ENCODE measurements at places on chromosomes 7 and 10.
A peak's percentile ranks its signal among the peaks of the same experiment; 100 is the strongest.

GRCh38 chr10:95467162-95467599 is 94.0 kb downstream of the SORBS1 start:
- DNase-seq, result no peak

GRCh38 chr7:126840869-126841268 is 411.9 kb downstream of the GRM8 start:
- no peak for DNase-seq

GRCh38 chr7:146096994-146097393 is 19.6 kb upstream of the CNTNAP2 start:
- DNase-seq, result no peak

DNA sequence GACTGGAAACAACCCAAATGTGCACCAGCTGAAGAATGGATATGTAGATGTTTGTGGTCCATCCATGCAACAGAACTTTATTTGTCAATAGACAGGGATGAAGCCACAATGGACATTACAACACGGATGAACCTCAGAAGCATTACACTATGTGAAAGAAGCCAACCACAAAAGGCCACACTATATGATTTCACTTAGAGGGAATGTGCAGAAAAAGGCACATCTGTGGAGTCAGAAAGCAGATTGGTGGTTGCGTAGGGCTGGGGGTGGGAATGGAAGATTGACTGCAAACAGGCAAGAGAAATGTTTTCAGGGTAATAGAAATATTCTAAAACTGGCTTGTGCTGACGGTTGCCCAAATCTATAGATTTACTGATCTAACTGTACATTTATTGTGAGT is 34.3 kb upstream of the WASHC2A start:
- DNase-seq, result no peak

DNA sequence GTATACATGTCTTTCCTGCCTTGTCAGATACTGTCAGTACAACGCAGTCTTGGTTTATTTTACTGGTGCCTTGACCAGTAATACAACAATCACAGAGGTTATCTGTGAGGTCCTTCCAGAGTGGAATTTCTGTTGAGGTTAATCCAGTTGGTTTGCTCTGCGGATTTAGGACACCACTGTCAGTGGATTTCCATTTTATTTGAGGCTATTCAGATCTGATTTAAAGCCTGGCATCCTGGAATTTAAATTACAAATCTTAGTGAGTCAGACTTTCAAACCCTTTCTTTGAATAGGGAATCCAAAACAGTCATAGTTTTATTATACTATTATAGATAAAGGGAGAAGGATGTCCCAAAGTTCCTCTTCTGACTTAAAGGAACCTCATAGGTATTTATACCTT is 40.5 kb downstream of the ANLN start:
- no peak for DNase-seq

- DNase-seq, result no peak
These were observed 6.1 kb downstream of the GPER1 start for GRCh38 chr7:1093916-1094508.

GRCh38 chr10:67302701-67303100 is 376.9 kb downstream of the LRRTM3 start:
- DNase-seq, result no peak

DNA sequence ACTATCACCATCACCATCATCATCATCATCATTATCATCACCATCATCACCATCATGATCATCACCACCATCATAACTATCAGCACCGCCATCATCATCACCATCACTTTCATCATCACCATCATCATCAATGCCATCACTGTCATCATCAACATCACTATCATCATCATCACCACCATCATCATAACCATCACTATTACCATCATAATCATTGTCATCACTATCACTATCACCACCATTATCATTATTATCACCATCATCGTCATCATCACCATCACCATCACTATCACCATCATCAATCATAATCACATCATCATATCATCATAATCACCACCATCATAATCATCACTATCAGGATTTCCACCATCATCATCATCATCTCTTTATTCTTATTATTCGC is 20.6 kb downstream of the INSIG1 start:
- DNase-seq, result no peak

GRCh38 chr7:35556515-35557471 is 138.1 kb downstream of the HERPUD2 start:
- DNase-seq, result no peak

DNA sequence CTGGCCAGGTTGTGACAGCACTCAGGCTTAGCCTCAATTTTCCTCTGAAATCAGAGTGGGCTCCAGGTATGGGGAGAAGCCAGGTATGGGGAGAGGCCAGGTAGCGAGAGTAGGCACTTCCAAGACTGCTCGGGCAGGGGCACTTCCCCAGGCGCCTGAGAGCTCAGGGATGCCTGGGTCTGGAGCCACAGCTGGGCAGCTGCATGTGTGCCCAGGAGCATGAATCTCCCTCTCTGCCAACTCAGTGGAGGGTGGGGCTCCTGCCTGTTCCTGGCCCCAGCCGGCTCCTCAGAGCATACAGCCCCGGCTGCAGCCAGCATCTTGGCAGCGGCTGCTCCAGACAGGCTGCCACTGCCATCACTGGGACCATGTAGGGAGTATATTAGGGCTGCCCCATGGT is 313.9 kb downstream of the AUTS2 start:
- no peak for DNase-seq

- no peak for DNase-seq
These were observed 293.2 kb upstream of the NFE2L3 start for GRCh38 chr7:25858525-25859411.

DNA sequence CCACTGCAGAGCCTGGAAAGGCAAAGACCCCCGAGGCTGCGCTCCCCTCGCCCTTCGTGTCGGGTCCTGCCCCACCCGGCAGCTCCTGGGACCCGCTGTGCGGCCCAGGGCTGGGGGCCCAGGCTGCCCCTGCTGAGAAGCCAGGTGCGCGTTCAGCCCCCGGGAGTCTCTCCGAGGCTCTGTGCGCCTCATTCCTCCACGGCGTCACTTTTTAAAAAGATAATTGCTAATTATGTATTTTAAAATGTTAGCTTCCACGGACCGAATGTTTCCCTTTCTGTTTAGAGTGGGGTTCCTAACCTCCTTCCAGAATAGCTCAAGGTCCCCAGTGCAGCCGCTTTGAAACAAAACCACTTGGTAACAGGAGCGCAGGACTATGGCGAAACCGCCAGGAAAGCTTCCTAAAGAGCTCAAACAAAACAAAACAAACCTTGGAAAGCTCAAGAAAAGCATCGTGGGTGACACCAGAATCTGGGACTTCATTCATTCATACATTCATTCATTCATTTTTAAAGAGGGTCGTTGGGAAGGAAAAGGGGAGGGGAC is 45.6 kb downstream of the PDIA4 start:
- peak; percentile 34 for DNase-seq

DNA sequence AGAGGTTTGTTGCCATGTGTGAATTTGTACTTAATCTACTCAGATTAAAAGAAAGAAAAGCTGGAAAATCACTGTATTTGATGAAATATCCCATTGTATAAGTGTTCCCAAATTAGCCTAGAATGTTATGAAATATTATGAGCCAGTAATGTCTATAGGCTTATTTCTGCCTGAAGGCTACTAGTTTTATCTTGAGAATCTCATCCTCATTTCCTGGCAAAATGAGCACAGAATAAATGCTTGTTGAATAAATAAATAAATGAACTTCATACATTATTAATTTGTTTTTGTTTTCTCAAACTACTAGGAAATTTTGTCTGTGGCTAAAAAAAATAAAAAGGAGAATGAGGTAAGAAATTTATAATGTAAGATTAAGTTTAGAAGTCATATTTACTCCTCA is 25.5 kb downstream of the HELLS start:
- DNase-seq, result no peak

DNA sequence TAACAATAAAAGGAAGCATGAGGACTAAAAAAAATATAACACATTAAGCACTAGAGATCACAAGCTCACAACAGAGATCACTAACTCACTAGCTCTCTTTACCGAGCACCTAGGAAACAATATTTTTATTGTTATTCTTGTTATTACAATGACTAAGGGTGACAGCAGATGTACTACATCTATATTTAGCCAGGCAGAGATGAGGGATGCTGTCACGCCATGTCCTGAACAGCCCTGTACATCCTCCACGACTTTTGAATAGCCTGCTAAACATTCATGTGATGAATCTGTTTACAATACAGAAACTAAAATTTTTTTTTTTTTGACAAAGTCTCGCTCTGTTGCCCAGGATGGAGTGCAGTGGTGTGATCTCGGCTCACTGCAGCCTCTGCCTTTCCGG is 22.7 kb downstream of the FAM133B start:
- DNase-seq, result no peak

- no peak for DNase-seq
These were observed 100.9 kb downstream of the SAMD9 start for GRCh38 chr7:93016681-93017381.

Data from stimulated activated CD4-positive, alpha-beta T cell treated with anti-CD3 and anti-CD28 coated beads, Interleukin-15, amount 100 ng/mL, for 24 hours (primary cell).